ENCODE measurements at places on chromosomes 11 and 22.

DNA sequence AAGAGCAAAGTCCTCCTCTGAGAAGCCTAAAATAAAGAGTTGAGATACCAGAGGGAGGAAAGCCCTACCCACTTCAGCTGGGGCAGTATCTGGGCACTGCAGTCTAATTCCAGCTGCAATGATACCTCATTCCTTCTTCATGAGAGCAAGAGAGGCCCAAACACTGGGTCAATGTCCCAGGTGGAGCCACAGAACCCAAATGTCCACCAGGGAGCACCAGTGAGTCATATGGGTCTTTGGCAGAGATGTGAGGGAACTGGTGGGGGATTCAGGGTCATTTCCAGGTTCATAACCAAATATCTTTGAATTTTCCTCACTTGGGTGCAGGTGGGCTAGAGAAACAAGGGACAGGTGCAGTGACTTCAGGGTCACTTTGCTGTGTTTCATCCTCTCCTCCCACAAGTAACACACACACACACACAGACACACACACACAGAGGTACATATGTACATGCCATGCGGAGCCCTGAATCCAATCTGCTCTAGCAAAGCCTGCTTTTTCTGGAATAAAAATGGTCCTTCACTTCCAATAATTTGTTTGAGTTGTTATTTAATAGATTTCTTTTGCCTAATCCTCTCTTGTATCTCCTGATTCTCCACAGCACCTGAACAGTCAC is 585.4 kb downstream of the SOX6 start:
- peak; percentile 15 for DNase-seq

DNA sequence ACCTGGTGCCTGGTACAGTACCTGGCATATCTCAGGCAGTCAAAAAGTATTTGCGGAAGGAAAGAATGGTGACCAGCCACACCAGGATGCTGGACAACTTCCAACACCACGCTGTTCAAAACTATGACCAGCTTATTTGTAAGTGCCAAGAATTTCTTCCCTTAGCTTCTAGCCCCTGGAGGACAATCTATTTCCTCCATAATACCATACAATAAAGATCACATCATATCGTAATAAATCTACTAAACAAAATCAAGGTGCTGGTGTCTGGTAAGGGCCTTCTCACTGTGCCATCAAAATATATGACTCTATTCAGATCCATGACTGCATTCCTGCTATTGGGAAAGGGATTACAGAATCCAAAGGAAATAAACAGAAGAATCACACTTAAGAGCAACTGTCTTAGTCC is 51.5 kb downstream of the ALG9 start:
- DNase-seq, result peak; percentile 56

DNA sequence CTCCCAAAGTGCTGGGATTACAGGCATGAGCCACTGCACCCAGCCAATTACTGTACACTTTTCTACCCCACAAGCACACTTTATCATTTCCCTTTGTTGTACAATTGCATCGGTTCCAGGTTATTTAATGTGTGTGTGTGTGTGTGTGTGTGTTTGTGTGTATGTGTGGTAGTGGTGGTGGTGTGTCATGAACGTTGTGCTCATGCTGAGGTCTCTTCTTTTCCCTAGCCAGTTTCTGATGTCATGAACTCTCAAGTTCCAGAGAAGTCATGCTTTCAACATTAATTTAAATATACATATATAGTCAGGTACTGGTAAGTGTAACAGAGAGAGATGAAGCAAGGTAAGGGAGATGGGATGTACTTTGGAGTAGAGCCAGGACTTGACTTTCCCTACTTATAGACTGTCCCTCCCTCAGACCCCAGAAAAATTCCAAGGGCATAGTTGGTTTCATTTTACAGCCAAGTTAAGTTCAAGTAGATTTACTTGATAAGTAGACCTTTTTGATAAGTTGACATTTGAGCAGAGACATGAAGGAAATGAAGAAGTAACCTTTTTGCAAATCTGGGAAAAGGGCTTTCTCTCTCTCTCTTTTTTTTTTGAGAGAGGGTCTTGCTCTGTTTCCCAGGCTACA is 42.7 kb downstream of the WEE1 start:
- DNase-seq, result no peak

- no peak for DNase-seq
Measured at GRCh38 chr11:69510471-69511357, 29.3 kb downstream of the LINC01488 start.

DNA sequence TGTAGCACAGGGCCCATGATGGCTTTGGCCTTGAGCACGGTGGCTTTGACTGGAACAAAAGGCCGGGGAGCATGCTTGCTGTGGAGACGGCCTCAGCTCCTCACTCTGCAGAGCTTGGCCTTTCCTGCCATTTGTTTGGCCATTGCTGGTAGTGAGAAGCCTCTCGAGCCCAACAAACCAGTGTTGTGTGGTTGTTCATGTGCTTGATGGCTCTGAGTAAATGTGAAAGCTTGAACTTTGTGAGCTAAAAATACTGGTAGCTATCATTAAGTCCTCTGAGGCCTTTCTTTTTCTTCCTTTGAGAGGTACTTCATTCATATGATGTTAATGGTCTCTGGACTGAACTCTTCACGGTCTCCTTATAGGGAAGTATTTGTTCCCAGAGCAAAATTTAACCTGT is 39.6 kb downstream of the NAT10 start:
- DNase-seq, result no peak

GRCh38 chr22:22546490-22546889 is 12.6 kb downstream of the PRAME start:
- DNase-seq, result no peak

GRCh38 chr11:84788220-84788619 is 838.9 kb downstream of the DLG2 start:
- no peak for DNase-seq

GRCh38 chr11:82663535-82663934 is 70.1 kb downstream of the FAM181B start:
- DNase-seq, result no peak

DNA sequence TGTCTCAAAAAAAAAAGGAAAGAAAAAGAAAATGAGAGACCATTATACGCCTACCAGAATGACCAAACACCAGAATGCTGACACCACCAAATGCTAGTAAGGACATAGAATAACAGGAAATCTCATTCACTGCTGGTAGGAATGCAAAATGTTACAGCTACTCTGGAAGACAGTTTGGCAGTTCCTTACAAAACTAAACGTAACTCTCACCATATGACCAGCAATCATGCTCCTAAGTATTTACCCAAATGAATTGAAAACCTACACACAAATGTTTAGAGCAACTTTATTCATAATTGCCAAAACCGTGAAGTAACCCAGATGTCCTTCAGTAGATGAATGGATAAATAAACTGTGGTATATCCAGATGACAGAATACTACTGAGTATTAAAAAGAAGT is 7.2 kb downstream of the CHKA start:
- no peak for DNase-seq

- DNase-seq, result no peak
Measured at GRCh38 chr22:29715240-29715639, 4.6 kb upstream of the CABP7 start.

DNA sequence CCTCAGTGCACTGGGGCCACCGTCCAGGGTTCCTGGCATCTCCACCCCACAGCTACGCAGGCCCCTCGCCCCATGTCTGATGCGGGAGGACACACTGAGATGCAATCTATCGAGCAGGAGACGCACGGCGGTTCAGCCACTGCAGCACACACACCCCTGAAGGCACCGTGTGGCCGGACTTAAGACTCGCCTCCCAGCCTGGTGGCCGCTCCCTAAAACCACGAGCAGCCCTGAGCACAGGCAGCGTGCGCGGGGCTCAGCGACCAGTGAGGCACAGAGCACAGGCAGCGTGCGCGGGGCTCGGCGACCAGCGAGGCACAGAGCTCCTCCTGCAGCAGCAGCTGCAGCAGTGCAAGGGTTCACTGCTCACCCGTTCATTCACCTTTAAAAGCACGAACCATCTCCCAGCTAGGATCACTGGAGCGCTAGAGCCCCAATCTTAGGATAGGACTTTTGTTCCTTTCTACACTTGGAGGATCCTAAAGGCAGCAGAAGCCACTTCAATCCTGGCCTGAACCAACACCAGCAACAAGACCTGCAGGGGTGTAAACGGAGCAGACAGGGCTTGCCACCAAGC is 31.4 kb downstream of the TOLLIP start:
- DNase-seq, result no peak

GRCh38 chr11:68542617-68543016 is 82.1 kb downstream of the PPP6R3 start:
- peak; percentile 77 for DNase-seq

- no peak for DNase-seq
Measured at GRCh38 chr11:134366254-134366653, 34.5 kb downstream of the GLB1L2 start.

DNA sequence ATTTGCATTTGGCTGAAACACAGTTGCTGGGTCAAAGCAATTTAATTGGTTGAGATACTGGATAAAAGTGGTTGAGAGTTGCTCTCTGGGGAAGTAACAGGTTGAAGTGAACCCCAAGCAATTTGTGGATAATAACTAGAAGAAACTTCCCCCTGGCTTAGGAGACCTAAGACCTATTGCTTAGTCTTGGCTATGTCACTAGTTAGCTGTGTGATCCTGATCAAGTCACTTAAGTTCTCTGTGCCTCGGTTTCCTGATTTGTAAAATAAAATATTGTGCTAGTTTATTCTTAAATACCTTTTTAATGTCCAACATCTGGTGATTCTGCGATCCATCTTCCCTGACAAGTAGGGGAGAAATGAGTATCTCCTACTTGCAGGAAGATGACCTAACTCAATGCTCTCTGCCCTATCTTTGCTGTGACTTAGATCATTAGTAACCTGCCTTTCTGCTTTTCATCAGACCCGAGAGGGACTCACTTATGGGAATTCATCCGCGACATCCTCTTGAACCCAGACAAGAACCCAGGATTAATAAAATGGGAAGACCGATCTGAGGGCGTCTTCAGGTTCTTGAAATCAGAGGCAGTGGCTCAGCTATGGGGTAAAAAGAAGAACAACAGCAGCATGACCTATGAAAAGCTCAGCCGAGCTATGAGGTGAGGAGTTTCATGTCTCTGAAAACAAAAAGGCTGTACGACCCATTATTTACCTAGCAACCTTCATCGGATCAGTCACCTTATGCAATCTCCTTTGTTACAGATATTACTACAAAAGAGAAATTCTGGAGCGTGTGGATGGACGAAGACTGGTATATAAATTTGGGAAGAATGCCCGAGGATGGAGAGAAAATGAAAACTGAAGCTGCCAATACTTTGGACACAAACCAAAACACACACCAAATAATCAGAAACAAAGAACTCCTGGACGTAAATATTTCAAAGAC is 37.5 kb downstream of the EHF start:
- DNase-seq, result no peak

- no peak for DNase-seq
Measured at GRCh38 chr11:67504950-67505581, at the start of gene PITPNM1. TSS of gene PITPNM1 (minus strand) at chr11:67505363. CDS start at chr11:67504180, 1,183 bp downstream.

DNA sequence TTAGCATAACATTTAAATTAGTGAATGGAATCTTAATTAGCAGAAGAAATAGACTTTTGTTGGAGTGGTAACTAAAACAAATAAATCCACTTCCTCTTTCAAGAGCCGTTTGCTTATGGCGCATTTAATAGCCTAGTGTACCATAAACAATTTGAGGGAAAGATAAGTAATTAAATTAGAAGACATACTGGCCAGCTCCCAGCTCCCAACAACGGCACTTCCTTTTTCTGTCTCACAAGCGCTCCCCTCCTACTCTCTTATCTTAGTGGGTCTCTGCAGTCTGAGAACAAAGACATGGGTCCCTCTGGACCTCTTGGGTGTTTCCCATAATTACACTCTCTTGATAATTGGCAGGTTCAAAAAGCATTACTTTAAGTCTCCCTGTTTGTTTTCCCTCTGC is 146.0 kb downstream of the OPCML start:
- DNase-seq, result no peak

DNA sequence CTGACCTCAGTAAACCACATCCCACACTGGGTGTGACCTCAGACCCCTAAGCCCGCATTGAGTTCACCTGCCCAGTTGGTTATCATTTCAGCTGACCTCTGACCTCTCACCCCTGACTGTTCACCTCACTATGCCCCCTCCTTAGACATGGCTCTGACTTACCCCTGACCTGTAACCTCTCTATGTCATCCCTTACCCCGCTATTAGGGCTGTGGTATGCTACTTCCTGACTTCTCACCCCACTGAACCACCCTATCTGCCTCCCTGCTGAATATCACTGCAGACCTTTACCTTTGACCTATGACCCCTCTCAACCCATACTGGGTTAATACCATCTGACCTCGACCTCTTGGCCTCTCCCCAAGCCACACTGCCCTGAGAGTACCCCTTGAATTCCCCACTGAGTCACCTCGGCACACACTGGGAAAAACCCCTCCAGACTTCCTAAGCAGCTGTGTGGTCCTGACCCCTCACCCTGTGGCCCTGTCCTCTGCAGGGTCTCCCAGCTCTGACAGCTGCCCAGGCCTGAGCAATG is 8.3 kb downstream of the PLCB3 start:
- no peak for DNase-seq

Data from fibroblast of skin of left quadriceps (primary cell).